NCI-H2107 (cell line): ENCODE measurements at places on chromosomes 13 and 19.

DNA sequence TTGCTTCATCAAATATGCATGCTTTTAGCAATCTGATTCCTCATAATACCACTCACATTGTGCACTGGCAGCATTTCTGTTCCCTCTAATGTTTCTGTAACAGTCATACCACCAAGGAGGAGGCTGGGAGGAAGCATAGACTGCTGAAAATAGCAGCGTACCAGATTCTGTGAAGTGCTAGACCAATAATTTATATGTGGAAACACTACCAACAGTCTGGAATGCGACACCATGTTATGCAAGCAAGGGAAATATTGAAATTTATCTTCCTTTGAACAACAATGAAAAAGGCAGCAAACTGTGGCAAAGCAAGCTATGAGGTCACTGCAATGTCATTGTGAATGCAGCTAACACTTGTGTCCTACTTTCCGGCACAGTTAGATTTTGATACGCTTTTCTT lies 1388.0 kb downstream of the EFNB2 start:
- DNase-seq = no peak

DNA sequence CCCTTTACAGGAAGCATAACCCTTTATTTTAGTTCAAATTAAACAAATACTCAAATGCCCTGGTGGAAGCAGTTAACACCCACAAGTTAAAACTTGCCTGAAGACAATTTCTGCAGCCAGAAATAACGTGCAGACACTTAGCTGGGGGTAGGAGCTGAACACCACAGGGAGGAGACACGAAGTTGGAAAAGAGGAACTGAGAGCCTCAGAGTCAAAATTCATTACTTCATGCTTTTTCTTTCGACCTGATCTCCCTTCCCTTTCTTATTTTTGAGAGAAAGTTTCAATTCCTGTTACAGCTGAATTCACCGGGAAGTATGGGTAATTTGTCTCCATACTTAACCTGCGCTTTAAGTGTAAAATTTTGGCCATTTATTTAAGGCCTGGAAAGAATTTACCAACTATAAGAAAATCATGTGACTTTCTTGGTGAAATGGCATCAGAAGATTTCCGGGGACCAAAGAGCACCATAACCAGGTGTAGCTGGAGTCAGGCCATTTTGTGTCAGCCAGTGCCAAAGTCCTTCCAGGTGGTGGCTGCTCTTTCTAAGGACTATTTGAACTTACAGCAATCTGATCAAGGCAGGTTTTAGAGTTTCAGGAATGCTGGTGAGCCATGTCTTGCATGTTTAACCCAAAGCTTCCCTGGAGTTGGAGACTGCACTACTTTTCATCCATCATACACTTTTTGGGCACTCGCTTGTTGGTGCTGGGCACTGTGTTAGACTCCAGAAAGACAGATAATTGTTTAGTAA lies 46.5 kb upstream of the RCBTB2 start:
- no peak for DNase-seq

- no peak for DNase-seq
Measured at GRCh38 chr19:3179739-3180293, 1.2 kb downstream of the S1PR4 start.

GRCh38 chr19:31119951-31120690 lies 229.1 kb downstream of the TSHZ3 start:
- no peak for DNase-seq

DNA sequence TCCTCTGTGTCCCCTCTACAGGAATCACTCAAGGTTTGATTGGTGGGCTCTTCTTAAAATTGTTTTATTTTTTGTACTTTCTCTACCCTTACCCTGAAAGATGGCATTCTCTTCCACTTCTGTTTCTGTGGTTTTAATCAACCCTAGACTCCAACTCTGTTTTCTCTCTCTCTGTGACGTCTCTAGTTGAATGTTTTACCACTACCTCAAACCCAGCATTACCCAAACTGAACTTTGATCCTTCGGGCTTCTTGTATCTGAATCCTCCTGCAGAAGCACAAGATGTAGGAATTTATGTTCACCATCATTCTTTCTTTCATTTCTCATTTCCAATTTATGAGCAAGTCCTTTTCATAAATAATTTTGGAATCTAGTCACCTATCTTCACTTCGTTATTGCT lies 39.9 kb downstream of the PCCA start:
- DNase-seq = no peak

- no peak for DNase-seq
Measured at GRCh38 chr13:94859278-94859691, 146.9 kb upstream of the SOX21 start.

DNA sequence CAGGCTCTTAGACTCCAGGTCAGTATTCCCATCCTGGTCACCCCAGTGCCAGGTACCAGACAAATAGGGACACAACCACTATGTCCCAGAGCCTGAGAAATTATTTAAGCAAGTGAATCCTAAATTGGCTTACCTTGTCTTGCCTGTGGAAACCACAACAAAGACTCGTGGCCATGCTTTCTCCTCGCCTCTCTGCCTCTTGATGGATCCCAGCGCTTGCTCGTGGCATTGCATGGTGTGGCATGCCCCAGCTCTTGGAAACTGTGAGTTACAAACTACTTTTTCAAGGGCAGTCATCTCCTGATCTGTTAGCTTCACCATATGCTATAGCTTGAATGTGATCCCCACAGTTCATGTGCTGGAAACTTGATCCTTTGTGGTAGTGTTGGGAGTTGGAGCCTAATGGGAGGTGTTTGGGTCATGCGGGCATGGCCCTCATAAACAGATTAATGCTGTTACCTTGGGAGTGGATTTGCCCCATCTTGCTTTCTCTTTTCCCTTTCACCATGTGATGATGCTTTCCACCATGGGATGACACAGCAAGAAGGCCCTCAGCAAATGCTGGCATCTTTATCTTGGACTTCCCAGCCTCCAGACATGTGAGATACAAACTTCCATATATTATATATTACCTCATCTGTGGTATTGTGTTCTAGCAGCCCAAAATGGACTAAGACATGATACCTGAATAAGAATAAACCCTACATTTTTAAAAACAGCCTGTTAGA lies 31.2 kb downstream of the SPRYD7 start:
- no peak for DNase-seq

GRCh38 chr13:112241288-112241687 lies 134.9 kb upstream of the SPACA7 start:
- no peak for DNase-seq

DNA sequence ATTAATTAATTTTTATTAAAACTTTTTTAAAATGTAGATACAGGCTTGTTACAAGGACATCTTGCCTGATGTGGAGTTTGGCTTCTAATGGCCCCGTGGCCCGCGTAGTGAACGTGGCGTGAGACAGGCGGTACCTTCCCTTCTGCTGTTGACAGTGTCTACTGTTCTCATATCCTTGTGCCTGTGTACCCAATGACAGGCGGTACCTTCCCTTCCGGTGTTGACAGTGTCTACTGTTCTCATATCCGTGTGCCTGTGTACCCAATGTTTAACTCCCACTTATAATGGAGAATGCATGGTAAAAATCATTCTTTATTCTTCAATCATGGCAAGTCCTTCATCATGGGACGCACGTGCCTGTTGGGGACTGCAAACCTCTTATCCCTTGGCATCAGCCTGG lies 79.1 kb upstream of the ZNF835 start:
- no peak for DNase-seq

DNA sequence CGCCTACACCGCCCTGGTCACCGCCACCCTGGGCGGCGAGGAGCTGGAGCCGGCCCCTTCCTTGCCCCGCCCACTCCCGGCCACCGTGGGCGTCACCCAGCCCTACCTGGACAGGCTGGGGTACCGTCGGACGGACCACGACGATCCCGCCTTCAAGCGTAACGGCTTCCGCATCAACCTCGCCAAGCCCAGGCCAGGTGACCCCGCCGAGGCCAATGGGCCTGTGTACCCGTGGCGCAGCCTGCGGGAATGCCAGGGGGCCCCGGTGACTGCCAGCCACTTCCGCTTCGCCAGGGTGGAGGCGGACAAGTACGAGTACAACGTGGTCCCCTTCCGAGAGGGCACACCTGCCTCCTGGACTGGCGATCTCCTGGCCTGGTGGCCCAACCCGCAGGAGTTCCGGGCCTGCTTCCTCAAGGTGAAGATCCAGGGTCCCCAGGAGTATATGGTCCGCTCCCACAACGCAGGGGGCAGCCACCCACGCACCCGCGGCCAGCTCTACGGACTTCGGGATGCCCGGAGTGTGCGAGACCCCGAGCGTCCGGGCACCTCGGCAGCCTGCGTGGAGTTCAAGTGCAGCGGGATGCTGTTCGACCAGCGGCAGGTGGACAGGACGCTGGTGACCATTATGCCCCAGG lies 7.0 kb downstream of the CILP2 start:
- no peak for DNase-seq

GRCh38 chr13:60620611-60621395 lies 223.8 kb downstream of the TDRD3 start:
- no peak for DNase-seq

DNA sequence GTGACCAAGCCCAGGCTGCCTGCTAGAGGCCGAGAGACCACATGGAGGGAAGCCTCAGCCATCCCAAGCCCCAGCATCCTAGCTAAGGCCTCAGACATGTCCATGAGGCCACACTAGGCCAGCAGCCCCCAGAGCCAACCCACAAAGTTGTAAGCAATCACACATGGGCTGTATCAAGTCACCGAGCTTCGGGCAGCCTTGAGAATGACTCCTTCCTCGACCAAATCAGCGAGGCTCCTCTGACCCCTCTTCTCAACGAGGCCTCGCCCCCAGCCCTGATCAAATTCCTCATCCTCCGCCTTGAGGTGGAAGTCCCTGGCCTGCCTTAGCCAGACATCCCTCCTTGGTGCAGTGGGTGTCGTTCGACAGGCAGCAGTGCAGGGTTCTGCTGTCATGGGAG lies 1.9 kb upstream of the SPACA7 start:
- DNase-seq = no peak

DNA sequence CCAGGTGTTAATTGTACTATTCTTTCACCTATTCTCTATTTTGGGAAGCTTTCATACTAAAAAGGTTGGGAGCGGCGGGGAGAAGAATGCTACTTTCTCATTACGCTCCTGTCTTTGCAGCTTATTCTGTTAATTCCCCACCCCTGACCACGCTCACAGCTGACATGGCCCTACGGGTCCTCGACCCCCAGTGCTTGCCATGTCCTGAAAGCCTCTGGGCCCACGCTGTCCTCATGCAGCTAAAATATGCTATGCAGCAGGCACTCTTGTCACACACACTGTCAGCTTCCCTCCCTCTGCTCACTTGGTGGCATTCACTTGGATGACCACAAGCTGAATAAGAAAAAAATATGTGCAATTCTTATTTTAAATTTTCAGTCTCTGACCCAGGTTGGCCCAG lies 126.3 kb downstream of the RNF17 start:
- DNase-seq = no peak

GRCh38 chr13:93320942-93321341 lies 94.3 kb downstream of the GPC6 start:
- no peak for DNase-seq
